ENCODE measurements at places on chromosomes 2 and 18.

DNA sequence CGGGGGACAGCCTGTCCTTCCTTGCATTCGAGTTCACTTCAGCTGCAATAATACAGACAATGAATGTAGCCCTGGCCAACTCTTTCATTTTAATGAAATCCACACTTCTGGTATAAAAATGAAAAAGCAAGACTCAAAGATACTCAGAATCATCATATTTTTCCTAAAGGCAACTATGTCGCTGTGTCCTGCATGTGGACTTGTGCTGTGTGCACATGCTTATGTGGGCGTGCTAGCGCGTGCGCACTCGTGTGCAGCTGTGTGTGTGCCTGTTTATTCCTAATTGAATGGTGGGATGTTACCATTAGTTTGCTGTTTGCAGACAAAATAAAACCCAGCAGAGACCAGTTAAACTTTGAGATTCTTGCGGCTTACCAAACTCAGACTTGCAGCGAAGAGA, 49.6 kb downstream of the SMIM21 start:
- no peak for DNase-seq

GRCh38 chr2:70895249-70895648, 40.5 kb upstream of the ATP6V1B1 start:
- DNase-seq = no peak

DNA sequence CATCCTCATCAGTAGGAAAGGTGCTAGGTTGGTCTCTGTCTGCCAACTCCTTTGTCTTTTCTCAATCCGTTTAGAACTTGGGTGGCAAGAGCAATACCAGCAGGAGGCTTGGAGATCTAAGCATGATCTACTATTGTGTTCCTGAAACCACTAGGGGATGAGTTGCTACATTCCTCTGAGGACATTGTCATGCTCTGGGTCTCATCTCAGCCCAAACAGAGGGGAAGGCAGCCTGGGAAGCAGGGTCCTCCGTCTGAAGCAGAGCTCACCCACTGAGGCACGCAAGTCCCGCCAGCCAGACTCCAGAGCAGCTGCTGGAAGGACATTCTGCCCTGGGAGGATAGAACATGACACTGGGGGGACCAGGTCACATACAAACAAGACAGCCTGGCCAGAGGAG, 162.9 kb downstream of the MTCL1 start:
- no peak for DNase-seq

- no peak for DNase-seq
Observed at GRCh38 chr2:1639086-1639858, 105.0 kb downstream of the PXDN start.

DNA sequence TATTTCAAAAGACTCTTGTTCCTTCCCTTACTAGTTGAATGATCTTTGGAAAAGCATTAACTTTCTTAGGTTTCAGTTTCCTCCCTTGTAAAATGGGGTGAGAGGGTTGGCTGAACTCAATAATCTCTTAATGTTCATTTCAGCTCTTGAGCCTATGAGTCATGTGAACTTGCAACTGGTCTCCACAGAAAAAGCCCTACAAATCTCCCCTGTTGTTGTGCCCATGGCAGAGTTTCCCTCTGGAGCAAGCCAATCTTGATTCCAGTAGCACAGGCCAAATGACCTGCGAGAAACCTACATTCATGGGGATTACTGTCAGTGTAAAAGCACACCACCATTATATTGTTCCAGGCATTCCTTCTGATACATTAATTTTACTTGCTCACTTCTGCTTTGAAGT, 388.9 kb downstream of the ALK start:
- no peak for DNase-seq

GRCh38 chr18:60446821-60447220, 74.2 kb upstream of the MC4R start:
- peak; percentile 11 for DNase-seq

DNA sequence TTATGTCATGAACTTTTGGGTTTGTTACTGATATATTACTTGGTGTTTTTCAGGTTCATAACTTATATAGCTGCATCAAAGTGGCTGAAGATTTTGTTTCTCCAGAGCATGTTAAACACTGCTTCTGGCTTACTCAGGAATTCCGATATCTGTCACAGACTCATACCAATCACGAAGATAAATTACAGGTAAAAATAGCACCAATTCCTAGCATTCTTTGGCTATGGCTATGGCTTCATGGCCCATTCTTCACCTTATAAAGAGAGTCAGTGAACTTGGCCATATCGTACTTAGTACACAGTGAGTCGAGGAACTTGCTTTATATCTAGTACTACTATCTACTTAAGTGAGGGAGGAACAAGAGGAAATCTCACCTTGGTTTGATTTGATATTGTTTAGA, 49.9 kb downstream of the KDM3A start:
- DNase-seq = no peak

DNA sequence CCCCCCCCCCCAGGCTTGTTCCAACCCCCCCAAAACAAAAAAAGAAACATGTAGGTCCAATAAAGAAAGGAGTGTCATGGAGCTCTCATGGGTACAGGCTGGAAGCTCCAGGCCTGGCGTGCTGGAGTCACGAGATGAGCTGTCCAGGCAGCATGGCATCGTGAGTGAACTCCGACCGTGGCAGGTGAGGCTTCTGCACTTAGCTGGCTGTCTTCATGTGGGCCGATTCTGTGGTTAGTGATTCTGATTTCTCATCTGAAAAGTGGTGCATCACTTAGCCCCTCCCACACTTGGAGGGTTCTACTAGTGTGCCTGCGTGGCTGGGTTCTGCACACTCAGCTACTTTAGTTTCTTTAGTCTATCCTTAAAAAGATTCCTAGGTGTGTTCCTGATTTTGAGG, 126.4 kb upstream of the MGAT5 start:
- no peak for DNase-seq

GRCh38 chr2:133829450-133830020, 261.3 kb upstream of the NCKAP5 start:
- DNase-seq = no peak

DNA sequence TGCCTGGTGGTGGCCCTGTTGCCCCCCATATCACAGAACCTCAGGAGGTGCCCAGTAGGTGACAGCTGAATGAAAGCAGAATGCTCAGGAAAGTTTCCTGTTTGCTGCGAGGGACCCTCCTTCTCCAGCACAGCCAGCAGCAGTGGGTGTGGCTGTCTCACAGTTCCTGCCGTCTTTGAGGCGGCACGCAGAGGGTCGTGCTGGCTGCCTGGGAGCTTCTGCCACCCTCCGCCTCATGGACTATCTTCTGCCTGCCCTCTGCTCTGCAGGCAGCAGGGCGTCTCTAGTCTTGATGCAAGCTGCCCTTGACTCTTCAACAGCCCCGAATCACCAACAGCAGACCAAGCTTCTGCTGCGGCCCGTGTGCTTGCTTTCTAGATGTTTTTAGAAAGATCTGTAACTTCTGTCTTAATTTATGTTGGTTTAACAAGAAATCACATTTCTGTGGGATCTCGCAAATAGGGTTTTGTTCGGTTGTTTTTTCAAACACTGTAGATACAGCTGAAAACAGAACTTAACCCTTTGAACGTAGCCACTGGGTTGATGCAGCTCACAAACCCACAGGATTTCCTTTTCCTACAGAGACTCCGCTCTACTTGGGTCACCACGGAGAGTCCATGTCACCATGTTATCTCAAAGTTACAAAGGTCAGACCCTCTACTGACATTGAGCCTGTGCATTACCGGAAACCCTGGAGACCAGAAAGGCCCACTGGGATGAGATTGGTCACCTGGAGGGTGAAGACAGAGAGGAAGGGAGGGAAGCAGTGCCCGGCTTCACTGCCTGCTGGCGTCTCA, 144.9 kb downstream of the ACOXL start:
- DNase-seq = no peak

DNA sequence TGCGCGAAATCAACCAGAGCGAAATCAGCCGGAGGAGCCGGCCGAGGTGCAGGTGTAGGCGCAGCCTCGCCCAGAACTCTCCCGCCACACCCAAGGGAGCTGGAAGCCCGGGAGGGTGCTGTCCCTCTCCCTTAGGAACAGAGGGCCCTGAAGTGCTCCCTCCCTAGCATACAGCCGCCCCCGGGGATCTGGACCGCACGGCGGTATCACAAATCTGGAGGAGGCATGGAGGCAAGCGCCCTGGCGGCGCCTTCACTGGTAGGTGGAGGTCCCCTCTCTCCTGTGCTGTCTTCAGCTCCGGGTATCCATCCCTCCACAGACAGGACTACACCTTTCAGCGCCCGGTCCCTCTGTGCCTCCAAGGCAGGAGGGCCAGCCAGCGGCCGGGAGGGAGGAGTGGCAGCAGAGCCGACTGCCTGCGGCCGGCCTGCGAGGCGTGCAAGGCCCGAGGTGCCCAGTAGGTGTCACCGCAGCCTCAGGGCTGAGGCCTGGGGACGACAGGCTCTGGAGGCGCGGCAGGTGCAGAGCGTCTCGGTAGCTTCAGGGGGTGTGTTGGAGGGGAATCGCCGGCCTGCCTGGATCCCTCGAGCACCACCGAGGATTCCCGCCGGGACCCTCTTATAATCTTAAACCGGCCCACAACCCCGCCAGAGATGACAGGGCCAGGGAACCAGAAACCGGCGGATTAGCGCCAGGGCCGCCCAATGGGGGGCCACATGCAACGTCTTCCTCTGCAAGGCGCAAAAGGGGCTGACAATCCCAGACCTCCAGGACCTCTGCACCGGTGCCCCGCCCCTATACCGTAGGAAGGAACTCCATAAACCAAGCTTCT, 2.8 kb downstream of the IHH start:
- peak; percentile 19 for DNase-seq

DNA sequence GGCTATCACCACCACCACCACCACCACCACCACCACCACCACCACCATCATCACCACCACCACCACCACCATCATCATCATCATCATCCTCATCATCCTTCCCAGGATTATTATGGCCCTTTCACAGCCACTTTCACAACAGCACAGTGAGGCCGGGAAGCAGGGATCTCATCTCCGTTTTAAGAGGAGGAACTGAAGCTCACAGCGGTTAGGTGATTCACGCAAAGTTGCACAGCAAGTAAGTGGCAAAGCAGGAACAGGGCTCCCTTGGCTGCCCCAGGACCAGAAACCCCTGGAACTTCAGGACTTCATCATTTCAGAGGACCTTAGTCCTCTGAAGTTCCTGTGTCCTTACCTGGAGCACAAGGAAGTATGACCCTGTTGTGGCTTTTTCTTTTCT, 26.8 kb downstream of the MRPL35 start:
- no peak for DNase-seq

DNA sequence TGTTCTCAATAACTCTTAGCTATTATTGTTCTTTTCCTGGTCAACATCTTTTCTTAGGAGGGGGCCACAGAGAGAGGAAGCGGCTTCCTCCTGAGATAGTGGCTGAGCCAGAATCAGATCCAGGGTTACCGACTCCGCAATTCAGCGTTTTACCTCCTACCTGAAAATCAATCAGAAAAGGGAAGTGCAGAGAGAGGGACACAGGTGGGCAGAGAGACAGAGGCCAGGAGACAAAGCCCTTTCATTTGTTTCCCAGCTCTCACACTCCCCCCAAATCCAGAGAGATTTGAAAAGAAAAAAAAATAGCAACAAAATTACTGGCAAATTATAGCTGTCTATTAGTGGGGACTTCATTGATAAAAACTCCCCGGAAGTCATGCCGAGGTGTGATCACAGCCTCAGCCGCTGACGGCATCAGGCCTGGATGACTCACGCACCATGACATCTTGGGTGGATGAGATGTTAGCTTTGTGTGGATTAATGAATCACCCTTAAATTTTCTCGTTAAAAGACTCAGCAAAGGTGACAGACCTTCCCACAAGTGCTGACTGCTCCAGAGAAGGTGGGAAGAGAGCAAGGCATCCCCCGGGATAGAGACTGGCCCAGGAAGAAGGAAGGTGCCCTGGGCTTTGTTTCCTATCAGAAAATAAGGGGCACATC, 120.7 kb downstream of the LOXHD1 start:
- DNase-seq = no peak
